Stimulated activated CD4-positive, alpha-beta T cell treated with anti-CD3 and anti-CD28 coated beads, TNF-alpha, amount 100 ng/mL, for 24 hours (primary cell): ENCODE measurements at places on chromosomes 6 and 20.

GRCh38 chr20:41196653-41197225 lies 59.4 kb downstream of the PLCG1 start:
- no peak for DNase-seq

DNA sequence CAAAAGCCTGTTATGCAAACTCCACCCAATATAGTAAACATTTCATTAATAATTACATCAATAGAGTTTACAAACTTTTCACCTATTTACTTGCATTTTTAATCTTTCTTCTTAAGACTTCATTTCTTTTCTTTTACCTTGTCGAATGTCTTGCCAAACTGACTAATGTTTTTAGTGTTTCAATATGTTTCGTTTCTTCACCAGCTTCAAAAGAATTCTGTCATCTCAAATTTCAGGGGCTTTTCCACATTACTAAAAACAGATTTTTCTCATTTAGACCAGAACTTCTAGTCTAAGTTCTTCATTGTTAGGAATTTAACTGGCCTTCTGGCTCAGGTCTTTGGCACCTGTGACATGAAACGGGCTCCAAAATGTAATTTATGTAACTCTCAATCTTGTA lies 196.5 kb downstream of the ARHGAP18 start:
- no peak for DNase-seq

DNA sequence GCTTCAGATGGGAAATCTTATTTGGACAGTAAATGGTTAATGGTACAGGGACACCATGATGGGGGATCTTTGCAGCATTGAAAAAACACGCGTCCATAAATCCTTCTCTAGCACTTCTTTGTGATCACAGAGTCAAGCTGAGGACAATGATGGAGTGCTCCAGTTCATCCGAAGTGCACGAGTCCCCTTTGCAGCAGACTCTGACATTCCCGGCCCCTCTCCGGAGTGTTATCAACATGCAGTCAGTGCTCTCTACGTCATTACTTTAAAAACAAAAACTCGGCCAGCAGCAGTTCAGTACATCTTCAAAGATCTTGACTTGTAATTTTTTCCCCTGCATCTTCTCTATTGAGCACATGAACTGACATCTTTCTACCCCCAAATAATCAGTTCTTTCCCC lies 185.5 kb upstream of the AKAP12 start:
- DNase-seq = no peak

DNA sequence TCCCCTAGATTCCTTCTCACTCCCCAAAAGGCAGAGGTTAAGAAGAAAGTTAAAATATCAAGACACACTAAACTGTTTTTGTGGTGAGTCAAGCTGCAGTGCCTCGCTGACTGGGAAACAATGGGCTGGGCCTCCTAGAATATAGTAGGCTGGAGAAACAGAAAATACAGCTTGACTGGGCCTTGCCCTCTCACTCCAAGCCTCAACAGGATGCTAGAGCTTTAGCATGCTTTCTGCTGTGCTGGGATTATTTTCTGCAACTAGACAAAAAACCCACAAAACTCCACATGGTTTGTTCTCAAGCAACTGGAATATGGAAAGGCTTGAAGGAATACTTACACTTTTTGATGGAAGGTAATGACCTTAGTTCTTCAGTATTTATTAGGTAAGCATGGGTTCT lies 27.9 kb downstream of the FOXO3 start:
- no peak for DNase-seq

DNA sequence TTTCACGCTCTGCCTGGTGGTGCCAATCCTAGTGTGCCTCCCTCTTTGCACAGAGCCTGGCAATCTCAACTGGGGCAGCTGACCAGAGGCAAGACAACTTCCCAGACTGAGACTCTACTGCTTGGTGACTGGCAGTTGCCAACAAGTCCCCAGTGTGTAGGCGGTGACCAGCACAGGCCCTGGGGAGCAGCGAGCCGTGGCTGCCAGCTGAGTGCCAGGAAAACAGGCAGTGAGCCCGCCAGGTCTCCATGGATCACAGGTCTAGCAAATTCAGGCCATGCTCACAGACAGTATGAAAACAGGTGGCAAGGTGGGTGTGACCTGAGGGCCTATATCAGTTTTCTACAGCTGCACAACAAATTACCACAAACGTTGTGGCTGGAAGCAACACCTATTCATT lies 289.9 kb downstream of the KIF16B start:
- no peak for DNase-seq

DNA sequence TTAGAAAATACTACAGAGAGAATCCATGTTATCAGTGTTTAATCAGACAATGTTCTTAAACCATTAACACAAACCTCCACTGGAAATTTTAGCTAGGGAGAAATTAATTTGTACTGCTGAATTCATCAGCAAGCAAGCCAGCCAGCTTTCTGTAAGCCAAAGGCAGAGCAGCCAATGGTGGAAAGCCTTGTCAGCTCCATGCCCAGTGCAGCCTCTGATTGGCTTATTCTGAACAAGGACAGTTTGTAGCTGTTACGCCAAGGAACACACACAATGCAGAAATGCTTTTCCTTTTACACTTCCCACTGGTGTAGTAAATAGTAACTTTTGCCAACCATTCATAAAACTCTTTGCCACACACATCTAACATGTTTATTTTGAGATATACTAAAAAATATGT lies 265.0 kb downstream of the TENT5A start:
- no peak for DNase-seq

- no peak for DNase-seq
Observed at GRCh38 chr6:34332251-34333198, 59.9 kb downstream of the NUDT3 start.

- DNase-seq = no peak
Observed at GRCh38 chr6:53679446-53679933, 13.9 kb upstream of the KLHL31 start.

- DNase-seq = no peak
Observed at GRCh38 chr6:109282756-109283155, 99.5 kb downstream of the CD164 start.

GRCh38 chr6:157615951-157616350 lies 207.1 kb upstream of the SNX9 start:
- DNase-seq = no peak
